SJSA1 (cell line): ENCODE measurements at places on chromosomes 1 and 21.

GRCh38 chr1:180309338-180309737, 79.3 kb downstream of the LHX4 start:
- DNase-seq: no peak

DNA sequence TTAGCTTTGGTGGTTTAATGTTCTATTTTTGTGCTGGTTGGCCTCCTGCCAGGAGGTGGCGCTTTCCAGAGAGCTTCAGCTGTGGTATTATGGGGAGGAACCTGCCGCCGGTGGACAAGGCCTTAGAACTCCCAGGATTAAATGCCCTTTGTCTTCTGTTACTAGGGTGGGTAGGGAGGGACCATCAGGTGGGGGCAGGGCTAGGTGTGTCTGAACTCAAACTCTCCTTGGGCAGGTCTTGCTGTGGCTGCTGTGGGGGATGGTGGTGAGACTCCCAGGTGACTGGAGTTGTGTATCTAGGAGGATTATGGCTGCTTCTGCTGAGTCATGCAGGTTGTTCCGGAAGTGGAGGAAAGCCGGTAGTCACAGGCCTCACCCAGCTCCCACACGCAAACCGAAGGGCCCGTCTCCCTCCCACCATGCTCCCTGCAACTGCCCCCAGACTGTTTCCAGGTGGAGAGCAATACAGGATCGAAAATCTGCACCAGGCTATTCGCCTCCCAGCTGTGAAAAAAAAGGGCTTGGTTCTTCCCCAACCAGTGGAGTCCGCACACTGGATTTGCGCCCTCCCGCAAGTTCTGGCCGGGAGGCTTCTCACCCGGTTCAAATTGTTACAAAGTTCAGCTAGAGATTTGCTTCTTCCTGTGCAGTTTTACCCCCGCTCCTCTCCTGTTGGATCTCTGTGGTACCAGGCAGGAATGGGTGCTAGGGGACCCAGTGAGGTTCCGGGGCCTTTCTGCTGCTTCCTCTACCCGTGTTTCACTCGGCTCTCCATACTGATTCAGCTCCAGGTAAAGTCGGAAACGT, 220.5 kb downstream of the CENPF start:
- DNase-seq: no peak

DNA sequence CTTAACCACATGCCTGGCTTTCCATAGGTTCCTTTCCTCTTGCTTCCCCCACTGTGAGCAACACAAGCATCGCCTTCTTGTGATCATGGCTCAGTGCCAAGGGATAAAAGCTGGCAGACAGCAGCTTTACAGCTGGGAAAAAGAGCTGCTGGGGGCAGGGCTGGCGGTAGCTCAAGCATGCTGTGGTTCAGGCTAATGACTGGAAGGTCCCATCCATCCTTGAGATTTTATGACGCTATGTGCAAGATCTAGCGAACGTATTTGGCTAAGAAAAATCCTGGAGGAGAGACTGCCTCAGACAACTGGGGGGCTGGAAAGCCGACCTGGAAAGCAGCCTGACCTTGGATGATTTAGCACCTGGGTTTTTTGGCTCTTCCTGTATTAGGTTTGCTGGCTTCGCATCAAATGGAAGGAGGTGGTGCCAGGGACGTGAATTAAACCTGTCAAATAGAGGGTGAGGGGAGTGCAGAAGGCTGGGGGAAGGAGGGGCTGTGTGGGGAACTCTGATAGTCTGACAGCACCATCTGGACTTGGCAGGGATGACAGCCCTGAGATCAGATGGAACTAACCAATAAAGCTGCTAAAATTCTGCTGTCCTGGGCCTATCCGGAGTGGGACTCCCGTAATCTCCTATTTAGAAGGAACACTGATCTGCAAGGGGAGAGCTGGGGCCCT, 34.8 kb downstream of the ZMYND12 start:
- no peak for DNase-seq

GRCh38 chr1:177368255-177368654, 197.5 kb downstream of the BRINP2 start:
- DNase-seq: no peak

DNA sequence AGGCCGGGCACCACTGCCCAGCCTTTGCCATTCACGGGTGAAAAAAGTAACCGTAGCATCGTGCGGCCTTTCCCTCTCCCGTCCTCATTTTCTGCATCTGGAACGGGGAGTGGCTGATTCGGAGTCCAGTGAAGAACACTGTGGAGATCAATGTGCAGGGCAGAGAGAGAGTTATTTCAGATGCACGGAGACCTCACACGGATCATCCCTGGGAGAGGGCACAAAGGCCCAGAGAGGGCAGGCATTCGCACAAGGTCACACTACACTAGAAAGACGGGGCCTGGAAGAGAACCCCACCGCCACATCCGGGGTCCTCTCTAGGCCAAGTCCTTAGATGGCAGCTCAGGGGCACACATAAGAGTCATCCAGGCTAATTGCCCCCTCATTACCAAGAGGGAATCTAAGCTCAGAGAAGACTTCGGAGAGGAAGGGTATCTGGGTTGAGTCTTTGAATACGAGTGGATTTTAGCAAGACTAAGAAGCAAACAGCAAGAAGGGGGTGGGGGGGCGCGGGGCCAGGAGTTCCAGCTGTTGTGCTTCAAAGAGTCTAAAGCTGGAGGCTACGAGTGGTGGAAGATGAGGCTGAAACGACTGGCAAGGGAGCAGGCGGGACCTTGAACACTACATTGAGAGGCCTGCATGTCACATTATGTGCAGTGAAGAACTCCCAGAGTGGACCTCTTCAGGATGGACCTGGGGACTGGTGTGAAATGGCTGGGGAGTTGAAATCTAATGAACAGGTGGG, 857 bp downstream of the GPX7 start:
- DNase-seq: peak; percentile 34

GRCh38 chr21:37249112-37249904, 17.8 kb downstream of the VPS26C start:
- DNase-seq: no peak

DNA sequence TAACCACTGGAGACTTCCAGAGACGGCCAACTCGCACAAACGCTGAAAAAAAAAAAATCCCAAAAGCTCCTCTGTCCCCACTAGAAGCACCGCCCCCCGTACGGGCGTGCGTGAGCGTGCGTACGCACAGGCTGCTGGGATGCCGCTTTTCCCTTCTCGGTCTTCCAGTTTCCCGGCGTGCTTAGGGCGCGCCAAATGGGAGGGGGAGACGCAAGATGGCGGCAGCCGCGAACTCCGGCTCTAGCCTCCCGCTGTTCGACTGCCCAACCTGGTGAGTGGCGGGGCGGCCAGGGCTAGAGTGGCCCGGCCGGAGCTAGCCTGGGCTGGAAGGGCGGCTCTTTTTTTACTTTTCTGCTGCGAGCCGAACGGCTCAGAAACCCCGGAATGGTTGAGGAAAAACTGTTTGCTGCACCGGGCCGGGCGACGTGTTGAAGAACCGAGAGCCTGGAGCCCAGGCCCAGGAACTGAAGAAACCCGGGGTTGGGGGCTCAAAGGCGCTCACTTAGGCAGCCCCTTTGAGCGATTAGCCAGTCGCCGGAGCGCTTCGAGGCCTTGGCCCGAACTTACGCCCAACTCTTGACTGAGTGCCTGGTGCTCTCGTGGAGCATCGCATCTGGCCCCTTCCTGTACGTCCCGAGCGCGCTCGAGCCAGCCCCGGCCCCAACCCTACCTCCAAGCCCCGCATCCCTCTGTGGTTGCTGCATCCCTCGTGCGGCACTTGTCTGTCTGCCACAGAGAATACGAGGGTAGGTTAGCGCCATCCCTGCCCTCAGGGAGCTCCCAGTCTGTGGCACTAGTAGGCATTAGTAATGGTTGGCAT, at the start of gene PPP1R8:
Gene PPP1R8, plus strand, starts transcription at position 162 of the 820 bp plus-strand sequence. Its CDS starts 54 bp downstream, at position 216.
- DNase-seq: peak; percentile 94

DNA sequence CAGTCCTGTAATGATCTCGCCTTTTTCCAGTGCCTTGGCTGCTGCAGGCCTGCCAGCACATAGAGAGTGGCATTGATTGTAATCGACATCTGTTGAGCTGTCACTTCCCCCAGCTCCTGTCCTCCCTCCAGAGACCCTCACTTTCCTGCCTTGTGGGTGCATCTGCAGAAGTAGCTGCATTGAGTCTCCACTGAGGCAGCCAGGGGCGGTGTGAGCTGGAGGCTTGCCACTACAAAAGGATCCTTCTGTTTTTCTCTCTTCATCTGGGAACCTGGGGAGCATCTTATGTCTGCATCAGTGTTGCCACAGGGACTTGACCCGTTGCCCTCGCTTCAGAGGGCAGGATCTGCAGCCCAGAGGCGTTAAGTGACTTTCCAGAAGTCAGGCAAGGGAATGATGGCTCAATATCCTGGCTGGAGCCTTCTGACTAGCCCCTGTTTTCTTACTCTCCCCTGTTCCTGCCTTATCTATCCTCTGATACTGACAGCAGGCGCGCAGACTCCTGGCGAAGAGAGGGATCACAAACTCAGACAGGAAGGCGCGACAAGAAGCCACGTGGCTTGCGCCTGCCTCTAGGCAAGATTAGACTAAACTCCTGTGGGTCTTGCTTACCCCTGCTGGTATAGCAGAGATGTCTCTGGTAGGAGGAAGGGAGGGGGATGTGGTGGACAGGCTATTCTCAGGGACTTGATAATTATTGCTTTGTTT, 13.3 kb upstream of the FMOD start:
- DNase-seq: no peak
